ENCODE measurements at places on chromosomes 1 and 21.

- DNase-seq: no peak
Measured at GRCh38 chr1:210233216-210233494, 559 bp downstream of the SERTAD4 start.

DNA sequence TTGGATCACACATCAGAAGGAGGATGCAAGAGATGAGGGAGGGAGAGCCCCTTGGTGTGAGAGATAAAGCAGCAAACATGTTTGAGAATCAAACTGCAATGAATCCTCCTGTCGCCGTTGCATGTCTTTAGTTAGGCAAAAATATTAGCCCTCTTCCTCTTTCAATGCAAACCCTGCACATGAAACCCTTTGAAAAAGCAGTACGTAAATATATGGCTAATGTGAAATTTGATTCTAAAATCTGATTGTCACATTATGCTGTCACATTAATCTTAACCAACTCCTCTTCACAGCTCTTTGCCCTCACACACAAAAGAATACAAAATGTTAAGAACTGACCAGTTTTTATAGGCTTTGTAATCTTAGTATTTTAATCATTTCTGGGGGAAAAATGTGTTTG is 63.4 kb downstream of the WDR64 start:
- DNase-seq: no peak

DNA sequence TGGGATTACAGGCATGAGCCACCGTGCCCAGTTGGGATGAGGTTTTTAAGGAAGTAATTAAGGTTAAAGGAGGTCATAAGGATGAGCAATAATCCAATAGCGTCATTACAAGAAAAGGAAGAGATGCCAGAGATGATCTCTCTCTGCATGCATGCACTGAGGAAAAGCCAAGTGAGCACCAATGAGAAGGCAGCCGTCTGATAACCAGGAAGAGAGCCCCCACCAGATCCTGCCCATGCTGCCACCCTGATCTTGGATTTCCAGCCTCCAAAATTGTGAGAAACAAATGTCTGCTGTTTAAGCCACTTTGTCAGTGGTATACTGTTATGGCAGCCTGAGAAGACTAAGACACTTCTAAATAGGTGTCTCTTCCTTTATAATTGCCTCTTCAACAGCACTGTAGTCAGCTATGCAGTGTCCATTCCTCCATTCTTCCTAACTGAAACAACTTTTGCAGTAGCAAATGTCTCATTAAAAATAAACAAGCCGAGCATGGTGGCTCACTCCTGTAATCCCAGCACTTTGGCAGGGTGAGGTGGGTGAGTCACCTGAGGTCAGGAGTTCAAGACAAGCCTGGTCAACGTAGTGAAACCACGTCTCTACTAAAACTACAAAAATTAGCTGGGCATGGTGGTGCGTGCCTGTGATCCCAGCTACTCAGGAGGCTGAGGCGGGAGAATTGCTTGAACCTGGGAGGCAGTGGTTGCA is 216.2 kb upstream of the RUNX1 start:
- DNase-seq: peak; percentile 9

GRCh38 chr1:113857776-113858175 is 13.7 kb downstream of the PTPN22 start:
- DNase-seq: no peak

GRCh38 chr1:215113776-215114153 is 31.2 kb downstream of the KCNK2 start:
- no peak for DNase-seq

GRCh38 chr1:43597028-43597427 is 52.9 kb upstream of the KDM4A start:
- no peak for DNase-seq

DNA sequence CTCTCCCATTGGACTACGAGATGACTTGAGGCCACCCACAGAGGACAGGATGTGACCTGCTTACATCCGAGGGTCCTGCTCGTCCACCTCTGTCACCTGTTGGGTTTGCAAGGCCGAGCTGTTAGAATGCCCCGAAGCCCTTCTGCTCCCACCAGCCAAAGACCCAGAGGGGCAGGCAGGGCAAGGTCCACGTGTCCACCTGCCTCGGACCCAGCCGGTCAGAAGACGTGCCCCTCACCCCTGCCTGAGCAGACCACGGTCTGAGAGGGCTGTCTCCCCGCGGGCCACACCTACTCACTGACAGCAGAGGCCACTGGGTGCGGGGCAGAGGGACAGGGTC is 30.3 kb upstream of the TRAPPC10 start:
- no peak for DNase-seq

DNA sequence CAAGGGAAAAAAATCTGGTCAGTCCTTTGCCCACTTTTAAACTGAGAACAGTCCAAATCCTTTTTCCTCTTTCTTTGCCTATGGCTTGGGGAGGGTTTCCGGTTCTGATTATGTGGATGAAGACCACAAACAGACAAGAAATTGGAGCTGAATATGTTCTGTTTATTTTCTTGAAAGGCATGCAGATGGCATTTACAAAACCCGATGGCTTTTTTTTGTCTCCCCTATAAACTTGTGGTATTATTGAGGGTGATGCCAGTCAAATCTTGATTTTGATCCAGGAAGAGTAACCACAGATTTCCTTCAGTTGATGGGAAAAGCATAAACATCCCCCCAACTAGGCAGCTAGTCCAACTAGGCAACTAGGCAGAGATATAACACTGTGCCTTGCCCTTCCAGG is 38.9 kb downstream of the PLPP3 start:
- no peak for DNase-seq

DNA sequence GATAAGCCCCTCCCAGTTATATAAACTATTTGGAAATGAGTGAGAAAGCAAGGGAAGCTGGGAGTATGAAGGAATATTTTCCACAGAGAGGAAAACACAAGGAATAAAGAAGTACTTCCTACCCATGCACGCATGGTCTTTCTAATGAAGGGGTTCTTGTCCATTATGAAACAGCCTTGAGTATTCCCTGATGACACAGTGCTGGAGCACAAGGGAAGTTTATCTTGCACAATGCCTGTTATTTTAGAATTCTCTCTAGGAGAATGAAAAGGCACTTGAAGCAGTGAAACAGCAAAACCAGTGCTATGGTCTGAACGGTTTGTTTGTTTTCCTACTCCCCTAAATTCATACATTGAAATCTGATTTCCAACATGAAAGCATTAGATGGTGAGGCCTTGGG is 38.6 kb upstream of the ADAMTS1 start:
- no peak for DNase-seq

GRCh38 chr1:66684353-66684752 is 67.9 kb upstream of the DYNLT5 start:
- DNase-seq: no peak

- DNase-seq: no peak
Measured at GRCh38 chr1:2294033-2294724, 66.1 kb downstream of the SKI start.

- no peak for DNase-seq
Measured at GRCh38 chr1:150604226-150604588, 24.8 kb upstream of the MCL1 start.

DNA sequence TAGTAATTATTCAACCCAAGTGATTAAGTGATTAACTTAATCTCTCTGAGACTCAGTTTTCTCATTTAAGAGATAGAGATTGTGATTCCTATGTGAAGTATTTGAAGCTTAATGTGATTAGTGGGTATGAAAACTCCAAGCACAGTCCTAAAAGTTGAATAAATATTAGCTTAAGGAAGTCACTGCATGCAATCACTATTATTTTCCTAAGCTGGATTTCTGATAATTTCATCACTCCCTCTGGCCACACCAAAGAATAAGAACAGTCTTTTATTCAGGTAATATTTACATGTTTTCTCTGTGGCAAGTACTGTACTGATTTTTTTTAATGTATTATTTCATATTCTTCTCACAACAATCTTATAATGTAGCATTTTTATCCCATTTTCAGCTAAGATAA is 31.1 kb downstream of the CD55 start:
- DNase-seq: no peak

DNA sequence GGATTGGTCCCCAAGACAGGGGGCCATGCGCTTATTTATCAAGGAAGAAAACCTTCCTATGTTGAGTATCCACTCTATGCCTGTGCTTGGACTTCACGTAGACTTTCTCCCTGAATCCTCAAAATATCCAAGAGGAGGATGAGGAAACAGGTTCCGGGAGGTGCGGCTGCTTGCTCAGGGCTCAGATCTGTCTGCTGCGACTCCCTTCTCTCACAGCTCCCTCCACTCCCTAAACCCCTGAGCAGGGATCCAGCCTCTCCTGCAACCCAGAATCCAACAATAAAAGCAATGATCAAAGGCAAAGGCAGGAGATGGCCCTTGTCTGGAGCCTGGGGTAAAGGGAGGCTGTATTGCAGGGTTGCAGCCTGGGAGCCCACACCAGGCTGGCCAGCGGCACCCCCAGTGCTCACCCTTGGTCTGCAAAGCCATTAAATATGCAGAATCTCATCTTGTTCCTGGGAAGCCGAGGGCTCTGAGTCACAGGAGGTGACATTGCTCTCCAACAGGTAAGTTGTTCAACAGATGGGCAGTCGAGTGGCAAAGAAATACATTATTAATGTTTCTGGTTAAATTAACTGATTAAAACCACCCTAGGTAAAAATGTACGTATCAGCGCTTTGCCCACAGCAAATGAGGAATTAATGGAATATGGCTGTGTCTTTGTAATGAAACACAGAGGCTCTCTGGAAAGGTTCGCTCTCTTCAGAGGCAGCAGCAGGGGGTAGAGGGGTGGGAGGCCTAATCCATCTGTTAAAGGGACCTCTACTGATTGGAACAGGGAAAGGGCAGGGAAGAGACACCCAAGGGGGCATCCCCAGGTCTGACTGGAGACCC is 111.5 kb downstream of the GRIK3 start:
- no peak for DNase-seq

- no peak for DNase-seq
Measured at GRCh38 chr1:59692591-59692990, 122.2 kb upstream of the HOOK1 start.

DNA sequence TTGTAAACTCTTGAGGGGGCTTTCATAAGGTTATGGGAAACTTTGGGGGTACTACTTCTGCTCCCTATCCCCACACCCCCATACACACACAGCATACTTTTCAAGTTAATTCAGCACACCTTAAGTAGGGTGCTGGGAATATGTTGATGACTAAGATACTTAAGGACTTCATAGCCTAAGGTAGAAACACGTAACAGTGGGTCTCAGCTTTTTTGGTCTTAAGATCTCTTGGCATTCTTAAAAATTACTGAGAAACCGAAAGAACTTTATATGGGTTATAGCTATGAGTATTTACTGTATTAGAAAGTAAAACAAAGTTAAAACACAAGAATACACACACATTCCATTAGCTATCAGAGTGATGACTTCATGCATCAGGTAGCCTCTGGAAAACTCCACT is 2.1 kb downstream of the OTUD3 start:
- DNase-seq: no peak

DNA sequence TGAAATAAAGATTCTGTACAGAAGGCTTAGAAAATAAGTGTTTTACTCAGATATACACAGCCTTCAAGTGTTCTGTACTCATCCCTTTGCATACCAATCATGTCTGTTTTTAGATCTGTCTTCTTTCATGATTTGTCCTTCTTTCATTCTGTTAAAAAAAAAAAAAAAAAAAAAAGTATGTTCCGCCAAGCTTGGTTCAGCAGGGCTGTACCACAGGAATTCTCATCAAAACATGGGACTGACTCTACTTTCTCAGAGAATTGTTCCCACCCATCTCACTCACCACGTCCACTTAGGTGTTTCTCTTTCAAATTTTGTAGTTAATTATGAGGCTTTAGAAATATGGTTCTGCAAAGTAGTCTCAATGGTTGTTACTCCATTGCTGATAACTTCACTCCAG is 119.0 kb downstream of the AK5 start:
- DNase-seq: no peak

GRCh38 chr1:31064718-31065309 is 703 bp downstream of the PUM1 start:
- DNase-seq: peak; percentile 32

- no peak for DNase-seq
Measured at GRCh38 chr1:149945206-149945605, 8.5 kb upstream of the MTMR11 start.

GRCh38 chr1:30707412-30708360 is 15.7 kb downstream of the MATN1 start:
- peak; percentile 54 for DNase-seq

DNA sequence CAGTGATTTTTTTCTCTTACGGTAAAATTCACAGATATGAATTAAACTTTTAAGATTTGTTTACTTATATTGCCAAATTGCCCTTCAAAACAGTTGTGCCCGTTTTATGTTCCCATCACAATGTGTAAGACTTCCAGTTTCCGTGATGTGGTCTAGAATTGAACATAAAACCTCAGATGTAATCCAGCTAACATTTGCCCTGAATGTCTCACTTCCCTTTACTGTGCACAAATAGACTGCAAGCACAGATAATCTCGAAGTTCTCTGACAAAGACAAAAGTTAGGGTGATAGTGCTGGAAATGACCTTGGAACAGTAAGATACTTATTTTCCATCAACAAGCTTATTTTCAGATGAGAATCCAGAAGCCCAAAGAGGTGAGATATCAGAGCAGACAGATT is 177.5 kb downstream of the ZZZ3 start:
- DNase-seq: no peak

- DNase-seq: no peak
Measured at GRCh38 chr1:245124241-245124640, 30.5 kb upstream of the KIF26B start.

- DNase-seq: peak; percentile 63
Measured at GRCh38 chr1:174999936-175000696, at the start of gene CACYBP. TSS of gene CACYBP (plus strand) at chr1:174999947. CDS start at chr1:175000181, 234 bp downstream.

DNA sequence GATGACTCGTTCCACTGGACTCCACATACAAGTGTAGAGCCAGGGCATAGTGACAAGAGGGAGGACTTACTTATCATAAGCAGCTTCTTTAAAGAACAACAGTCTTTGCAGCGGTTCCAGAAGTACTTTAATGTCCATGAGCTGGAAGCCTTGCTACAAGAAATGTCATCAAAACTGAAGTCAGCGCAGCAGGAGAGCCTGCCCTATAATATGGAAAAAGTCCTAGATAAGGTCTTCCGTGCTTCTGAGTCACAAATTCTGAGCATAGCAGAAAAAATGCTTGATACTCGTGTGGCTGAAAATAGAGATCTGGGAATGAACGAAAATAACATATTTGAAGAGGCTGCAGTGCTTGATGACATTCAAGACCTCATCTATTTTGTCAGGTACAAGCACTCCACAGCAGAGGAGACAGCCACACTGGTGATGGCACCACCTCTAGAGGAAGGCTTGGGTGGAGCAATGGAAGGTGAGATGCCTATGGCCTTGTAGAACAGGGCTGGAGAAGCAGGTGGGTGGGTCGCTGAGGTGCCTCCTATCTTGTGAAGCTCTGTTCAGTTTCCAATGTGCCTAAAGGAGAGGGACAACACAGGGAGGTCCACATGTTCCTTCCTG is 12.1 kb downstream of the MIA3 start:
- no peak for DNase-seq

DNA sequence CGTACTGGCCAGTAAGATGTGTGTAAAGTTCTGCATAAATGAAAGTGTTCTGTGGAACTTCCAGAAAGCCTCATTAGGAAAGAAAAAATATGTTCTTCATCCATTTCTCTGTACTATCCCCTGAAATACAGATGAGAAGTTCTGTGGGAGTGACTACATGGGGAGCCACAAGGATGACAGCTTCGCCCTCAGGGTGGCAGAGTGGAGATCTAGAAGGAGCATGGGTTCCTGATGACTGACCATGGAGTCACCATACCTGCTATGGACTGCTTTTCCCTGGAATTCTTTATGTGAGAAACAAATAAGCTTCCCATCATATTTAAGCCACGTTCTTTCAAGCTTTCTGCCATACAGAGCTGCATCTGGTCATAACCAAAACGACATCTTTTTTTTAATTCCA is 113.9 kb upstream of the RGS1 start:
- DNase-seq: peak; percentile 28

Data from RKO (cell line).